ENCODE measurements at places on chromosomes 2 and 18.

DNA sequence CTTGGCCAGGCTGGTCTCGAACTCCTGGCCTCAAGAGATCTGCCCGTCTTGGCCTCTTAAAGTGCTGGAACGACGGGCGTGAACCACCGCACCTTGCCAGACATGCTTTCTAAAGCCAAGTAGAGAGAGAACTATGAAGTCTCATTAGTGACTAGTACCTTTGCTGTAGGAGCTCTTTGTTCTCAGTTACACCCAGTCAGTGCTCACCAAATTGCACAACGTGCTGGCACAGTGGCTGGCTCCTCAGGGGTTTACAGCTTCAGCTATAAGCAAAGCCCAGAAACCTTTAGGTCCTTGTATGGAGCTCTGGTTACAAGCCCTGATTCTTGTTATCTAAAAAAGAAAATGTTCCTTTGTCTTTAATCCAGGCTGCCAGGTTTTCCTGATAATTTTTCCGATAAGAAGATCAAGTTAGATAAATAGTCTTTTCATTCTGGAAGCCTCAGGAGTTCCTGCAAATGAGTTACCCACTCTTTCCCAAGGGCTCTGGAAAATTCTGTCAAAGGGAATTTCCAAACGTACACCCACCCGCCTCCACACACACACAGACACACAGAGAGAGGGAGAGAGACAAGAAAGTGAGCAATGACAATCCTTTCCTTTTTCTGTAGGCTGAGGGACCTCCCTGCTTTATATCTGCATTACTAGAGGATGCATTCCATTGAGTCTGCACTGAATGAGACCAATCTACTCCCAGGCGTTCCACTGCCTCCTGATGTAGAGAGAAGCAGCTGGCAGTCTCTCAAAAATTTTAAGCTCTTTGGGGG, 100.2 kb upstream of the CSRNP3 start:
- no peak for DNase-seq

- peak; percentile 37 for DNase-seq
These were observed 52.6 kb downstream of the TWIST2 start for GRCh38 chr2:238900511-238900910.

DNA sequence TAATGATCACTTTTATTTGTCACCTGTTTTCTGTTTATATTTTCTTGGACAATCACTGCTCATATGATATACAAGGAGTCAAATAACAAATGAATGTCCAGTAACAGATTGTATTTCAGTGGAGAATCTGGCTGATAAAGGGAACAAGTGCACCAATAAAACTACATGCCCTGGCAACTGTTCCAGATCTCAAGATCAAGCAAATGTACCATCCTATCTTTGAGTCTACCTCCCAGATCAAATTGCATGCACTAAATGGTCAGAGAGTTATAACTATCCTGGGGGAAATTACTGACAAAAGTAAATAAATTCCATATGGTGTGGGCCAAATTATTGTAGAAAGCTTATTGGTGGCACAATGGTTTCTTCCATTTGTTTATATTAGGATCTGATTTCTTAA, 452.8 kb downstream of the MBD2 start:
- no peak for DNase-seq

DNA sequence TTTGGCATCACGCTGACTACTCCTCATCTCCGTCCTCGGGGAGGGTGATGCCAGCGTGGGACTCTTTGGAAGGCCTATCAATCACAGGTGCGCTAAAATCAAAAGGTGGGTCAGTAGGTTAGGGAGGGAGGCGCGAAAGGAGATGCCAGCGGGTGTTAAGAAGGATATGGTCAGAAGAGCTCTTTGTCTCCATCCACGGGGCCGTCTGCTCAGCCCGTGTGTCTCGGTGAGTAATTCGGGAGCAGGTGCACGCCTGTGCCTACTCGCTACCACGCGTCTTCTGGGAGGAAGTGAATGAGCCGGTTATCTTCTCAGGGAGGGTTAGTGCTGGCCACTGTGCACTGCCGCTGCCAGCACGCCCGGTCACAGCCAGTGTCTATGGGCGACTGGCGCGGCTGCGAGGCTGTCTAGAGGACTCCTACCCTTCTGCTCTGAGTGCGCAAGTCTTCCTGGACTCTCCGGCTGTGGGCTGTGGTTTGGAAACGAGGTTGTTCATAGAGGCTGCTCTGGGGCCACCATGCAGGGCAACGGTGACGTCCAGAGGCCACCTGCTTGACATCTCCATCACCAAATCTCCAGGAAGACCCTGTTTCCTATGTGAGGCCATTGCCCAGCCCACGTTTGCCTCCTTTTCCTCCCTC, 153.4 kb downstream of the MBP start:
- DNase-seq, result no peak

- DNase-seq, result no peak
These were observed 323.2 kb upstream of the MEIS1 start for GRCh38 chr2:66111706-66112105.

DNA sequence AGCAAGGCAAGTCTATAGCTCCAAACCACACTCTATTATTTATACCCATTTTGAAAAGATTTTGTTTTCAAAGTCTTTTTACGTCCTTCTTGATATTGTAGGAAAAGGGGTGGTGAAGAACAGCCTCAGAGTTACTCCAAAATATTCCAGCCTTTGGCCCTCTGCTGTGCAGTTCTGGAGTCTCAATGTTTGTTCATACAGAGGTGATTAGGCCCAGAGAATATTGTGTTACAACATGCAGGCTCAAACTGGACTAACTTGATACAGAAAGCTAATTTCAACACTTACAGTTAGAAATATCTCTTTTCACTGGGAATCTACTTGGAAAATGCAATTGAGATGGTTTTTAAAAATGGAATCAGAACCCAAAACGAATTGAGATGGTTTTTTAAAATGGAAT, 40.4 kb upstream of the SLC25A52 start:
- DNase-seq, result no peak

DNA sequence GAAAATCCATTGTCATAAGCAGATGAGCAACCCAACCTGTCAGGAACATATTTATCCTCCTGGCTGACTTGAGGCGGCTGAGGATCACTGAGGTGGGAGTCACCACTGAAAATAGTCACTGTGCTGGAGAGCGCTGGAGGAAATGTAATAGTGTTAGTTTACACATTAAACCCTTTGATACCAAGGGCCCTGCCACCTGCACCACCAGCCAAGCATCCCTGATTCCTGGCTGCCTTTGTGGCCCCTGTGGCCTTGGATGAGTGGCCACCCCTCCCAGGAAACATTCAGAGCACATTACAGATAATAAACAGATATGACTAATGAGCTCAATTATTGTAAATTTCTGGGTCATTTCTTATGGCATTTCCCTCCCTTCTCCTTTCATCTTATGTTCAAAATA, 105.9 kb downstream of the LYPD1 start:
- no peak for DNase-seq

DNA sequence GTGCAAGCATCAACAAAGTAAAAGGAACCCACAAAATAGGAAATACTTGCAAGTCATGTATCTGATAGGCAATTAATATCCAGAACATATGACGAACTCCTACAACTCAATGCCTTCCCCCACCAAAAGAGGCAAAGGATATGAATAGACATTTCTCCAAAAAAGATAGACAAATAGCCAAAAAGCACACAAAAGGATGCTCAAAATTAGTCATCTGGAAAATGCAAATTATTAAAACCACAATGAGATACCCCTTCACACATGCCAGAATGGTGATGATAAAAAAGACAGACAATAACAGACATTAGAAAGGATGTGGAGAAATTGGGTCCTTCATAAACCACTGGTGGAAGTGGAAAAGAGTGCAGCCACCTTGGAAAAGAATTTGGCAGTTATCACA, 76.4 kb downstream of the RIF1 start:
- no peak for DNase-seq

GRCh38 chr2:98928242-98928641, 7.8 kb downstream of the CRACDL start:
- DNase-seq, result no peak

GRCh38 chr18:21080576-21080975, 31.0 kb downstream of the ROCK1 start:
- no peak for DNase-seq

DNA sequence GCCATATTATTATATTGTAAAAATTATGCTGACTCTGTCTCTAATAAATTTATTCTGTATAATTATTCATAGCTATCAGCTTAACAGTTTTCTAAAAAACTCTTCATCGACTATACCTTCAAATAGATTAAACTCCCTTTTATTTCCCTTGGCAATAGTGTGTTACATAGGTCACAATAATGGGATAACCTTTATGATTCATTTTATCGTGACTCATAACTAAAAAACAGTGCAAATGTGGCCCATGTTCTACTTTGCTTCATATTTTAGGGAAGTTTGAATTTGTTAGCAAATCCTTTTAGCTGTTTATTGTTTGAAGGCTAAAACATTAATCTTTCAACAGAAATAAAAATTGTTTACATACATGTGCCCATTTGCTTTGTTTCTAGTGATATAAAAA, 783.2 kb upstream of the CDH2 start:
- DNase-seq, result peak; percentile 19

- DNase-seq, result no peak
These were observed 160.2 kb upstream of the NDUFV2 start for GRCh38 chr18:8942021-8942908.

GRCh38 chr2:166285215-166285614, 90.5 kb downstream of the SCN9A start:
- DNase-seq, result no peak

GRCh38 chr2:60979231-60979630, 38.3 kb upstream of the PEX13 start:
- DNase-seq, result no peak

GRCh38 chr2:177909962-177910361, 162.6 kb downstream of the PDE11A start:
- no peak for DNase-seq
